ENCODE measurements at places on chromosomes 11 and 22.

DNA sequence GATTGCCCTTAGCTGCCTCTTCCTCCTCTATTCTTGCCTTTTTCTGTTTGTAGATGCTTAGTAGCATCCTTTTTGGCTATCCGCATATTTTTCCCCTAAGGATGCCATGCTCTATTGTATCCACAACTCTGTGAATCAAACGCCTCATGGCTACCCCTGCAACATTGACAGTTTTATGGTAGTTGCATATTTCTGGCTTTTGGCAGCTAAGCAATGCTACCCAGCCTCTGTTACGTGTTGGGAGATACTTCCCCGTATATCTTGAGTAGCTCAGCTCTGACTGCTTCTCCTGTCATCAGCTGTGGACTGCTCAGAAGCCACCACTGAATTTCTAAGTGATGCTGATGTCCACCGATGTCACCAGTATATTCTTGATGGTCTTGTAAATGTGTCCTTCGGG is 15.1 kb upstream of the SLC3A2 start:
- no peak for DNase-seq

DNA sequence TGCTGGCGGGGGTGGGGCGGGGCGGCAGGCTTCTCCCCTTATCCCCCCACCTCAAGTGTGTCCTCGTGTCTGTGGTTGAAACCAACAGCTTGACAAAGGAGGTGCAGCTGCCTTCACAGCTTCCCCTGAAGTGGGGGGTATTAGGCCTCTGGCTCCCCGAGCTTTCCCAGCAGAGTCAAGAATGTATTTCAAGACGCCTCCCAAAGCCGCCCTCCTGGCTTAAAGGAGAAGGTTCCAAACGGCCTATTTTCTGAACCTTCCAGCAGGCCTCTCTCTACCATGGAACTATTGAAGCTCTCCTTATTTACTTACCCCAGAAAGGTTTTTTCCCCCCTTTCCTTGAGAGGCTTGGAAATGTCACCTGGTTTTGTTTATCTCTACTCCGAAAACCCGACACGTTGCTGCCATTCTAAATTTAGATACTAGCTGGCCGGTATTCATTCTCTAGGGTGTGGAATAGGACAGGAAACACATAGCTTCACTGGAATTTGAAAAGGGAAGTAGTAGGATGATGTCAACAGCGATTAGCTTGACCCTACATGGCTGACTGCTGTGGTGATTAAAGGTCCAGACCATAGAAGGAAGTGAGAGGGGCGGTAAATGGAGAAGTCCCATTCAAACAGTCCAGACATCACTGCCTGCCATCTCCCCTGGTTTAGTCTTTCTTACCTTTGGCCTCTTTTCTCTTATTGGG is 671 bp upstream of the PICALM start:
- DNase-seq: peak; percentile 76

DNA sequence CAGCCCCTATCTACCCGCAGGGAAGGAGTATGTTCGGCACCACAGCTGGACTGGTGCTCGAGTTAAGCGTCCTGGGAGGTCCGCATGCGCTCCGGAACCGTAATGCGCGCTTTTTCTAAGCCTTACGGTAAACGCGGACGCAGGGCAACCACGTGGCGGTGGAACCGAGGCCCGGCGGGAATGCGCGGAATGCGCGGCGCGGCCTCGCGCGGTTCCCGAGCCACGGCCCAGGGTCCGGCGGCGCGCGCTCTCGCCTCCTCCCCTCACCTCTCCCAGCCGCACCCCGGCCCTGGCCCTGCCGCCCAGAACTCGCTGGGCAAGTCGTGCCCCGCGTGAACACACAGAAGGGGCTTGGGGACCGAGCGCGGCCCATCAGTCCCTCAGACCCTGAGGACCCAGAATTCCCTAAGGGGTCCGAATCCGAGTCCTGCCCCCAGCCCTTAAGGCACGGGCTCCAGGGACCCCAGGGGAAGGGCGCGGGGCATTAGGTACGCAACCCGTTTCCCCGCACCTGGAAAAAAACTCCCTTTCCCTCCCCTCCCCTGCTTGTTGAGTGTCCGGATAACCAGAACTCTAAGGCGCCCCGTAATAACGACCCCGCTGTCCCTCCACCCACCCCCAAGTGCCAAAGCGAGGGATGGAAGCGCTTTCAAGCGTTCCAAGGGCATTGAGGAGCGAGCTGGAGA is 4.3 kb upstream of the CCND1 start:
- DNase-seq: peak; percentile 41

GRCh38 chr22:46915950-46916730 is 153.7 kb downstream of the TBC1D22A start:
- DNase-seq: no peak

DNA sequence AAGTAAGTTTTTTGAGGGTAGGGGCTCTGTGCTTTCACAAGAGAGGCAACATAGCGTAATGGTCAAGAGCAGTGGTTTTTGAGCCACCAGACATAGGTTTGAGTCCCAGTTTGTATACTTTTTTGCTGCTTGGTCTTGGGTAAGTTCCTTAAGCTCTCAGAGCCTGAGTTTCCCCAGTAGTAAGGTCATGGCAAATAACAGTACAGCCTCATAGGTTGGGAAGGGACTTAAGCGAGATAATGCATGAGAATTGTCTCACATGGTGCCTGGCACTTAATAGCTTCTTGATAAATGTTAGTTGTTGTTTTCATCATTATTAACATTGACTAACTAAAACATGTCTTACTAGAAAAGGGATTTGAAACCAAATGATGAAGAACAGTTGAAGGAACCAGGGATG is 83.1 kb downstream of the ARFGAP2 start:
- DNase-seq: no peak

- DNase-seq: no peak
These were observed 21.5 kb downstream of the MUC6 start for GRCh38 chr11:1015064-1015463.

DNA sequence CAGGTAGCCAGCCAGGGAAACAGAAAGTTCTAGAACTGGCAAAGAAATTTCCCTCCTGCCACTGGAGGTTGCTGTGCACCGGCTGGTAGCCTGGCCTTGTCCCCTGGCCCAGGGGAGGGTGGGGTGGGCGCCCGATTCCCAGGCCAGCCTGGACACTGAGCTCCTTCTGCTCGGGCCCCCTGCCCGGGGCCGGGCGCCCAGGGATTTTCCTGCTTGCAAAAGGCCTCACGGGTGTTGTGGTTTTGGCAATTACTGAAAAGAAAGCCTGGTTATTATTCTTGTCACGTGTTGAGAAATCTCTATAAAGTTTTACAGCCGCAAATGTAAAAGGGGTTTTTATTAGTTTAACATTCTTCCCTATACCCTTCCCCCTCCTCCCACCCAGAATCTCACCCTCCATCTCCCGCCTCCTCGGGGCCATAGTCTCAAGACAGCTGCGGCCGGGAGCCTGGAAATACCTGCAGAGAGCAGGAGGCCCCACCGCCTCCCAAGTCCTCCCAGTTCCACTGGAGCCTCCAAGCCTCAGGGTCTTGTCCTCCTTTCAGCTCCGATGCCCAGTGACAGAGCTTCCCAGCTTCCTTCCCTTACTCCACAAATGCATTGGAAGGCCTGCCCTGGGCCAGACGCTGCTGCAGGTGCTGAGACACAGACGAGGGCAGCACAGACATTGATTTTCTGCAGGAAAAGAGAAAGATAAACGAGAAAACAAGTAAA is 1515.6 kb downstream of the TBC1D22A start:
- peak; percentile 65 for DNase-seq

DNA sequence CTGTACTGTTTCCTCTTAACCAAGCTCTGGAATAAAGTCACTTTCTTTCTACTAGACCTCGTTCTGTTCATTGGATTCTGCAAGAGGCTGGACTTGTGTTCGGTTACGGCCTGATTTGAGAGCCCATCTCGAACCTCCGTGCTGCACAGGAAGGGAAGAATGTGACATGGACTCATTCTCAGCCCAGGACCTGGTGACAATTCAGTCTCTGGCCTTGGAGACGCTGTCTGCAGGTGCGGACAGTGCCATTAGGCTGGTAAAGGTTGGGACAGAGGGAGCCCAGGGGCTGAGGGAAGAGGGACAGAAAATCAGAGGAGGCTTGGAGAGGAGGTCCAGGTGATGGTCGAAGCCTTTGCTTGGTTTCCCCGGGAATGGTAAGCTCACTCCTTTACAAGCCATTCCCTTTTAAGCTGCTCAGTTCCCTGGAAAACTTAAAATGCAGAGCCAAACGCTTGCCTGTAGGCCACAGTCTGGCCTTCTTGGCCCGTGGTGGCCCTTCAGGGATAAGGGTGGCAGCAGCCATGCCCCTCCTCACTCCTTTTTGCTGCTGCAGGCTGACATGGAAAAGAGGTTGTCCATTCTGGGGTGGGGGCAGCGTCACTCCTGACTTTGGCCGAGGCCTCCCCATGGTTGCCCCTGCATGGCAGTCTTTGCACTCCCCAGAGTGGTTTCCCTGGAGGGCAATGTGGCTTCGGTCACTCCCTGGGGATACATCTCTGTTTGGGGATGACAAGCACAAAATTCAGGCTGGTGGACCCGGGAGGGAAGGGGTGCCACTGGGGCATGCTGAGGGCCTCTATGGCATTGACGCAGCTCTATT is 52.3 kb downstream of the SHISAL1 start:
- DNase-seq: no peak

DNA sequence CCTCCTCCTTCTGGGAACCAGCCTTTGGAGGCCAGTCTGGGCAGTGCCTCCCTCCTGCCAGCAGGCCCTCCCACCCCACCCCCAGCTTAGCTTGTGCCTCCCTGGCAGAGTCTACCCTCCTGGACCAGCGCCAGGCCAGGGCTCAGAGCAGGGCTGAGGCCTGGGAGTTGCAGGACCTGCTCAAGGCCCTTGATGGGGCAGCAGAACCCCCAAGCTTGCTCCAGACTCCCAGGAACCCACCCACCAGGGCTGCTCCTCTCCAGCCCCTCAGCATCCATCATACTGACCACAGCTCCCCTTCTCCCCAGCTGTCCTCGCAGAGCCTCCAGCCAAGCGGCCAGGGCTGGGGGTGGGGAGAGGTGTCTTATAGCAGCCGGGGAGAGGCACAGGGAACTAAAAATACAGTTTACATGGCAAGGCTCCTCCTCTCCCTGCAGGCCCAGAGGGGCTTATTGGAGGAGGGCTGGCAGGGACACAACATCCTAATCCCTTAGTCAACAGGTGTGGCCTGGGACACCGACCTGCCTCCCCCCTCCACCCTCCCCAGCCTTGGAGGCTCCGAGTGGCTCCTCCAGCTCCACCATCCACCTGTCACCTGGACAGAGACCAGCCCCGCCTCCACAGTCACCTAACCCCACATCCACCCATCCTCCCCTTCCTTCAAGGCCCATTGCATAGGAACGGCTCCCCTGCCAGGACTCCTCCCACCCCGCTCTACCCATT is 5.2 kb upstream of the MB start:
- no peak for DNase-seq

DNA sequence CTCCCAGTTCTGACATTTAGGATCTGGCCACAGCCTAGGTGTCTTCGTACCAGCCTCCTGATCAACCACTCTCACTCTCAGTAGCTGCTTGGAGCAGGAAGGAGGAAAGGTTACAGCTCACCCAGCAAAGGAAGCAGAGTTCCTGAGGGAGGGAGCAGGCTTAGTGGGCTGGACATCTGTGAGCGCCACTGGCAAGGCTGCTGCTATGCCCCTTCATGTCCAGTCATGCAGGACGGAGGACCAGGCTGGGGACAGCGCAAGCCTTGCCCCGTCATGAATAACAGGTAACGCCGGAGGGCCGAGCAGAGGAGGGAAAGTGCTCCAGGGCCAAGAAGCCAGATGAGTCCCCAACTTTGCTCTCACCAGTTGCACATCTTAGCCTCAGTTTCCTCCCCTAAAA is 25.8 kb downstream of the TPST2 start:
- no peak for DNase-seq

DNA sequence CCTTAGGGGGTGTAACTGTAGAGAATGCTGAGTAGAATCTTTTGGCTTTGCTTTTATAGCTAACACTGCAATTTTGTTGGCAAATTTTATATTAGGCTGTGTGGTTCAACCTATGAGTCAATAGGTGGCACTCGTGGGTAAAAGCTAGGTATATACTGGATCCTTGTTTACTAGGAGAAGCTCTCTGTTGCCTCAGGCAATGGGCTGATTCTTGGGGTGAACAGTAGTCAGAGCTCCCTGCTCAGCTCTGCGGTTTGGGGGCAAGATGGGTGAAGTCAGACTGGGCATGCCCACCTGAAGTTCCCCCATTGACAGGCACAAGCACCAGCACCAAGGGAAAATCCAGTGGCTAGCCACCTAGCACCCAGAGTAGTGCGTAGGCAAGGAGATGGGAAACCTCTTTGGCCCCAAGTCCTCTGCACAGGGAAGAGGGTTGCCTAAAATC is 238.7 kb downstream of the FAM181B start:
- peak; percentile 7 for DNase-seq

DNA sequence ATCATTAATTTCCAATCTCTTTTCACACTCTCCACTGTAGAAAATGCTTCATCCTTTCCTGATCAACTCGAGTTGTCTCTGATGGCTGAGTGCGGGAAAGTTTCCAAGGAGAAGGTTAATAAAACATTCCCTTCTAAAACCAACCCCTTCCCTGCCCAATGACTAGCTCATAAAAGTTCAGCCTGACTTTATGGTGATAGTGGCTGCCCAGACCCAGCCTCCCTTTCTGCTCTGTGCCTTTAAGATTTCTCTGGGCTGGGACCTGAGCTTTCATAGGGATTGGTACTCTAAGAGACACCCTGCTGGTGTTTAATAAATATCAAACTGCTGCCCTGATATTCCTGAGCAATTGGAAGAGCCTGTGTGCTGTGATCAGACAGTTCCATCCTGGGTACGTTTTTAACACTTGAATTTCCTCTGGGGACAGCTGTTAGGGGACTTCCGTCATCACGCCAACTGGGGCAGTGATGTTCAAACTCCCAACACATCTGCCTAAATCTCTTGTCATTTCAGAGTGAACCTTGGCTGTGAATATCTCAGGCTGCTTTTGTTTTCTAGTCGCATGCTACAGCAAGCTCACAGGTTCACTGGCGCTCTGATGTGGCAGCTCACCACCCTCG is 195.0 kb upstream of the KIRREL3 start:
- no peak for DNase-seq

DNA sequence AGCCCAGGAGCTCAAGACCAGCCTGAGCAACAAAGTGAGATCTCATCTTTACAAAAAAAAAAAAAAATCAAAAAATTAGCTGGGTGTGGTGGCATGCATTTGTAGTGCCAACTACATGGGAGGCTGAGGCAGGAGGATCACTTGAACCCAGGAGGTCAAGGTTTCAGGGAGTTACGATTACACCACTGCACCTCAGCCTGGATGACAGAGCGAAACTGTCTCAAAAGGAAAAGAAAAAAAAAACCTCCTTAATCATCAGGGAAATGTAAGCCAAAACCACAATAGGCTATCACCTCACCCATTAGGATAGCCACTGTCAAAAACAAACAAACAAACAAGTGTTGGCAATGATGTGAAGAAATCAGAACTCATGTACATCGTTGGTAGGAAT is 13.4 kb downstream of the DGCR2 start:
- no peak for DNase-seq
